GM19239 (cell line): ENCODE measurements at places on chromosomes 3 and 15.

GRCh38 chr3:161263057-161263456, 41.9 kb downstream of the NMD3 start:
- no peak for DNase-seq

DNA sequence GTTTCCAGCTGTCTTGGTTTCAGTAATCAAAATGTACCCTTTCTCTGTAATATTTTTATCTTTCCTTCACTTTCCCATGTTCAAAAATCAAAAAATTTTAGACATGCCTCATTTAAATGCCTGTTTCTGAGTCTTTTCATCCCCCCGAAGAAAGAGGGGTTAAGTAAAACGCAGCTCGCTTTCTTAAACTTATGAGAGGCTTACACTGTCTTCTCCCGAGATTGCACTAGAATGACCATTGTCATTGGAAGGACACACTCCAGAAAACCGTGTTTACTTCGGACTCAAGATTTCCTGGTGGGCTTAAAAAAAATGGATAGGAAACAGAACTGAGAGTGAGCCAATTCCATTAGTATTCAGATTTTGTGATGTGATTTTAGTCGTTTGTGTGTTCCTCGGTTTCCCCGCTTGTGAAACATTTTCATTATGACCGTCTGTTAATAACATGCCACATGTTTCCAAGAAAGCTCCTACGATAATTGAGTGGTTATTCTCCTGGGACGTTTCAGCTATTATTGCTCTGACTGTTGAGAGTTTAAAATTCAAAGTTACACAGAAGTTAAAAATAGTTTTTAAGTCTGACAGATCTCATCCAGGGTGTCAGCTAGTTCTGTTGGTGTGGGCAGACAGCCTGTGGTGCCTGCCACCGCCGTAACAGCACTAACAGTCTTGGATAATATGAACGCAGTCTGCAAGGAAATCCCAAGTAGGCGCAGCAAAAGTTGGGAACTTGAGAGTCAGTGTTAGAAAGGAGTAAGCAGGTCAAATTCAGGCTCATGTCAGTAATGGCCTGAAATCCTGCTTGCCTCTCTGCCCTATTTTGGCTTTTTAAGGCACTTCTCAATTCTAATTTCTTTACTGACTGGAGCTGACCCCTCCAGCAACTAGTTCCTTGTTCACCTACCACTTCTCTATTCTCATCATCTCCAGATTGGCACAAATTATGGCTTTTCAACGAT, 1.5 kb downstream of the CRYBG3 start:
- DNase-seq, result no peak

- no peak for DNase-seq
These were observed 244.1 kb downstream of the SLCO3A1 start for GRCh38 chr15:92097474-92098178.

DNA sequence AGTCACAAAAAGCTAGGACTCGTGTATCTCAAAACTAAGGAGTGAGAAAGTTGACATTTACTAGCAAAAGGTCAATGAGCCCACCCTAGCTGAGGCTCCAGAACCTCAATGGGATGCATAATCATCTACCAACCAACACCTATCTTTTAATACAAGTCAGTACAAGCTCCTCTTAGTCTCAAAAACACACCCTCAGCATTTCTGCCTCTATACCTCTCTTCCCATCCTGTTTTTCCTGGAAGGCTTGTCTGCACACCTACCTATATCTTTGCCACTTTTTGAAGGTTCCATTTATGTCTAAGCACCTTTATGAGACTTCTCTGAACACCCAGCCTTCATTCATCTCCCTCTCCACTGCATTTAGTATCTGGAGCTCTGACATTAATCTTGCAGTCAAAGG, 10.0 kb downstream of the WWTR1 start:
- no peak for DNase-seq

- DNase-seq, result no peak
These were observed 172.6 kb upstream of the PPP2R3A start for GRCh38 chr3:135792858-135793475.

DNA sequence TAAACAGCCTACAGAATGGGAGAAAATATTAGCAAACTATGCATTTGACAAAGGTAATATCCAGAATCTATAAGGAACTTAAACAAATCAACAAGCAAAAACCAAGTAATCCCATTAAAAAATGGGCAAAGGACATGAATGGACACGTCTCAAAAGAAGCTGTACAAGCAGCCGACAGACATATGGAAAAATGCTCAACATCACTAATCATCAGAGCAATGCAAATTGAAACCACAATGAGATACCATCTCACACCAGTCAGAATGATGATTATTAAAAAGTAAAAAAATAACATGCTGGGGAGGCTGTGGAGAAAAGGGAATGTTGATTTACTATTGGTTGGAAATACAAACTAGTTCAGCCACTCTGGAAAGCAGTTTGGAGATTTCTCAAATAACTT, 30.7 kb upstream of the PPM1L start:
- DNase-seq, result no peak

DNA sequence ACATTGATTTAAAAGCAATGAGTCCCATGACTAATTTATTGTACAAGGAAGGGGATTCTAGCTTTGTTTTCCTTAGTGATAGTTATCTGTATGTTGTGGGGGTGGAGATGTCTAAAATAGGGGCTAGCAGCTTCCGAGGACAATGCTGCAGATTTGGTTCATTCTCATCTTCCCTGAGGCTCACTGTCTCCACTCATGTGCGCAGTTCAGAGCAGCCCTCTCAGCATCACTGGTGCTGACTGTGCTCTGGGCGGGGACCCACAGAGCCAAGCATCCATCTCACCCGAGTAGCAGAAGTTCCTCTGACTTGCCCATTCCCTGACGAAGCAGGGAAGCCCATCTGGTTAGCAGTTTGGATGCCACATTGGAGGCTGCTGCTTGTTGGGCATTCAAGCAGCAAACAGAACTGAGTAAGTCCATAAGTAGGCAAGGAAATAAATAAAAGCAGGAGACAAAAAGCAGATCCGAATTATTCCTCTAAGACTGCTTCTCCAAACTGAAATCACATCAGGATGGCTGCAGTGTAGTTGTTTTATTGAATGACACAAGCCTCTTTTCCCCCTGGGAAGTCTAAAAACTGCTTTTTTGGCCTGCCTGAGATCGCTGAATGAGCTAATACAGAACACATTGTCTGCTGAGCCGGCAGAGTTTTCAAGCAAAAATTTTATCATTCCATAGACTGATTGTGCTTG, 27.5 kb downstream of the RARB start:
- DNase-seq, result no peak

- DNase-seq, result no peak
These were observed 77.9 kb upstream of the ARHGEF3 start for GRCh38 chr3:56879436-56880215.

DNA sequence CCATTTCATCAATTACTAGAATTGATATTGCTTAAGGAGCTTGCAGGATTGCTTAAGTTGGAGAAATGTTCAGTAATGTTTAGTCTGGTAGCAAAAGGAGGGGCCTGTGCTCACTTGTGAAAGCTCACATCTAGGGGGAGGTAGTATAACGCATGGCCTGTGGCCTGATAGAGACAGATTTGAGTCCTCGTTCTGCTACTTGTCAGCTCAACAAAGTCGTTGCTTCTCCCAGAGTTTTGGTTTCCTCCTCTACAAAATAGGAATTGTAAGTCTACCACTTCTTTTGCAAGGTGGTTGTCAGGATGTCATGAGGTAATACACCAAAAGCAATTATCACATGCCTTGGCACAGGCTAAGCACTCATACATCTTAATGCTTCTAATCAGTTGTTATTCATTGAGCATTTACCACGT, 1.3 kb downstream of the ST3GAL6 start:
- no peak for DNase-seq

DNA sequence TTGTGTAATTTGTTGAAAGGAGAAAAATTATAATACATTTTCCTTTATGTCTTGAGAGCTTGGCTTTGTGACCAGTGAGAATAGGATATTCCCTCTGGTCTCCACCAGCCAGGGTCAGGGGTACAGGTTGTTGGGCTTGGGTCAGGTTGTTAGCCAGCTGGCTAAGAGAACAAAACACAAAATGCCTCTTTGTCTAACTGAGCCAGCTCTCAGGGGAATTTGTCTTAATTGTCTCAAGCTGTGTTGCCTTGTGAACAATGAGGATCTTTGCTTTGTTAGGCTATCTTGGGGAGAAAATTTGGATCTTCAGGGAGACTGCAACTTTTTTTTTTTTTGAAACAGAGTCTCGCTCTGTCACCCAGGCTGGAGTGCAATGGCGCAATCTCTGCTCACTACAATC, 17.7 kb upstream of the GK5 start:
- DNase-seq, result no peak

GRCh38 chr3:33883951-33884561, 85.6 kb downstream of the PDCD6IP start:
- DNase-seq, result no peak

GRCh38 chr3:115860766-115861165, 237.5 kb downstream of the GAP43 start:
- no peak for DNase-seq

GRCh38 chr15:70204652-70205051, 106.9 kb upstream of the TLE3 start:
- no peak for DNase-seq

GRCh38 chr3:69343875-69344274, 42.0 kb downstream of the FRMD4B start:
- DNase-seq, result no peak
